ENCODE measurements at places on chromosomes 5 and 9. TPM values are rescaled to one million over a fixed set of nuclear protein-coding genes. Genes with fewer than 3 reads are reported as not detected.
A peak's percentile ranks its signal among the peaks of the same experiment; 100 is the strongest.

The ZNF300 gene
- total RNA-seq: 25.9 TPM

GRCh38 chr9:35861161-35861897, 8.9 kb downstream of the OR13J1 start:
- no peak for DNase-seq
- peaks cover 7% of the 10 kb centered on the region for H3K4me1 ChIP-seq
- no peak overlapping the region for H3K27ac ChIP-seq
- no peaks in the 10 kb centered on the region for H3K36me3 ChIP-seq
- H3K4me3 ChIP-seq: no peak overlapping the region
- no peaks in the 10 kb centered on the region for H3K27me3 ChIP-seq

The LRRC19 gene
- total RNA-seq: not detected

The TLX3 gene
- total RNA-seq: 0.83 TPM

DNA sequence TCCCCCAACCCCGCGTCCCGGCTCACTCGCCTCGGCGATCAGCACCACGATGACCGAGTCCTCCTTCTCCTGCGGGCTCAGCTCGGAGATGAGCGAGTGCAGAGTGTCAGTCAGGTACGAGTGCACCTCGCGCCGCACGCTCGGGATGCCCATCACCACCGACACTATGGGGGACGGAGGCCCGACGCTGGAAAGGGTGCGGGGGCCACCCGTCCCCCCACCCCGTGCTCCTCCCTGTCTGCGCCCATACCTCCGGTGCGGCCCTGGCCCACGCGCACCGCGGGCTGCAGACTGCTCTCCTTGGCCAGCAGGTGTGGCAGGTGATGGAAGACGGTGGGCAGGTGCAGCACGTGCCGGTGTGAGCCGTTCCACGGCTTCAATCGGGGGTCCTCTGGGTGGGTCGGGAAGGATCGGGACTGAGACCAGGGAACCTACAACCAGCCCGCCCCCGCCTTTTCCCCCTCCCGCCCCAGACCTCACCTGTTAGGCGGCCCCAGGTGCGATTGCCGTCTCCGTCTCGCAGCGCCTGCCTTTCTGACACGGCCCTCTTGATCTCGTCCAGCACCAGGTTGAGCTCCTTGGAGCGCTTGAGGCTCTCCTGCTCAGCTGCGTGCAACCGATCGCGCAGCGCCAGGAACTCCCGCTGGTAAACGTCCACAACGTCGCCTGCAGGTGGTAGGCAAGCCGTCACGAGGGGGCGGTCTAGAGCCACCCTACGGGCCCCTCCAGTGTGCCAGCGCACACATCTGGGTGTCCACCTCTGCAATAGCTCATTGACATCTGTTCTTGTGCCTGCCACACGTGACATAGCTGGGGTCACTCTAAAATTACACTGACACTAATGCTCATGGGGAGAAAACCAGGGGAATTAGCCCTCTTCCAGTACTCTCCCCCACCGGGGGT, 5.1 kb downstream of the MGAT4B start:
- no peak overlapping the region for H3K4me3 ChIP-seq
- H3K4me1 ChIP-seq: peaks cover 8% of the 10 kb centered on the region
- DNase-seq: peak; percentile 92
- H3K27me3 ChIP-seq: no peaks in the 10 kb centered on the region

GRCh38 chr9:126261584-126262356, 64.9 kb upstream of the MVB12B start:
- H3K4me1 ChIP-seq: no peaks in the 10 kb centered on the region
- no peak overlapping the region for H3K4me3 ChIP-seq
- no peaks in the 10 kb centered on the region for H3K27me3 ChIP-seq
- H3K36me3 ChIP-seq: no peaks in the 10 kb centered on the region
- H3K27ac ChIP-seq: no peak overlapping the region
- DNase-seq: no peak

The FNIP1 gene
- total RNA-seq: 20.7 TPM

Measured in GM23338 (cell line).